ENCODE measurements at places on chromosomes 13 and 19.
A peak's percentile ranks its signal among the peaks of the same experiment; 100 is the strongest.

GRCh38 chr19:5312058-5312457 lies 28.6 kb downstream of the PTPRS start:
- no peak for DNase-seq
- H3K27me3 ChIP-seq = peaks cover 9% of the 10 kb centered on the region
- no peak overlapping the region for H3K27ac ChIP-seq
- H3K4me1 ChIP-seq = no peaks in the 10 kb centered on the region
- H3K4me3 ChIP-seq = no peak overlapping the region

DNA sequence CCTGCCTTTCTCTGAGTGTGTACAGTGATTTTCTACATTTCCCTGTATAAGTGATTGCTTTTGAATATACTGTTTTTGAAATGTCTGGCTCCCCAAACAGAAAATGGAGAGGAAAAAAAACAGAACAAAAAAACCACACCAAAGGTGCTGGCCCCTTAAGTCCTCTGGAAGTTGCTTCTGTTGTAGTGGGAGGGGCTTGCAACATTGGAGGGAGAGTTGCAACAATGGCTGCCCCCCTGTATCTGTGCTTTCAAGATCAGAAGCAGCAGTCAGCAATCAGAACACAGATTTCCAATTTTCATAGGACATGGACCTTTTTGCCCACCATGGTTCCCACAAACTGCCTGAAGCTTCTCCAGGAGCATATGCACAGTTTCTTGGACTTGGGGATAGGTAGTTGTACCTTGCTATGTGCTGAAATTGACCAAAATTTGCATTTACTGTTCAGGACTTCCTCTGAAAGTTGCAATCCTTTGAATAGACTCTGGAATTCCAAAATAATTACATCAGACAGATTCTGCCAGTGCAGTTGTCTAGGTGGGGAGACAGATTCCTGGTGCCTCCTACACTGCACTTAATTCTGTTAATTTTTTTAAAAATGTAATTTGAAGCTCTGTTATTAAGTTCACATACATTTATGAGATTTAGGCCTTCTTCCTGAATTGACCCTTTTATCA lies 13.8 kb downstream of the BIVM start:
- no peak overlapping the region for H3K27ac ChIP-seq
- H3K36me3 ChIP-seq = peaks cover 19% of the 10 kb centered on the region
- no peaks in the 10 kb centered on the region for H3K27me3 ChIP-seq

- H3K36me3 ChIP-seq = peaks cover 60% of the 10 kb centered on the region
- peaks cover 3% of the 10 kb centered on the region for H3K4me1 ChIP-seq
- DNase-seq = no peak
- H3K27me3 ChIP-seq = no peaks in the 10 kb centered on the region
- no peak overlapping the region for H3K27ac ChIP-seq
Measured at GRCh38 chr13:102651392-102651791, 43.5 kb downstream of the METTL21C start.

DNA sequence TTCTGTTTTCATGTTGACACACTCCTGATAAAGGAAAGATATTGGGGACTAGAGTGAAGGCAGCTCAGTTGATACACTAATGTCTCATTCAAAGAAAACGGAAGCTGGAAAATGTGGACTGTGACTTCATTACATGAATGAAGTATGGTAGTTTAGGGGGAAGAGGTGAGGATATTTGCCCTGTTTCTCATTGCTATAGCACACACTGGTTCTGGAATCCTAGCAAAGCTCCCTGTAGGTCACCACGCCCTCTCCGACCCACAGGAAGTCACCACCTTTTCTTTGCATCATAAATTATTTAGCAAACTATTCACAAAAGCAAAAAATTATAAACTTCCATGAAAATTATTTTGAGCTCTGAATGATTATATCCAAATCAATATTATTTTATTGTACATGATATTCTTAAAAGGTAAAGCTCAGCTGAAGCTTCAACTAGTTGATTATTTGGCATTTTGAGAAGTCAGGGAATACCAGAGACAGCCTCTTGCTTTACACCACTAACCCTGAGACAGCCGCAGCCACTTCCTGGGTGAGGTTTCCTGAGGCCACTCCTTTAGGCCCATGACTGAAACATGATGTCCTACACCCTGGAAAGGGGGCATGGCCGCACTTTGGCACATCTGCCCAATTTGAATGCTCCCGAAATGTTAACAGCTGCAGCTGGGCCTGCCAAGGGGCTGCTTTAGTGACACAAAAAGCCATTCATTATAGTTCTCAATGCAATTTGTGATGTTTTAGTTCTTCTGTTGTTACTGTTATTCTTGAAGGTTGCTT lies 50.0 kb upstream of the WDFY2 start:
- DNase-seq = peak; percentile 28
- peaks cover 4% of the 10 kb centered on the region for H3K36me3 ChIP-seq
- peak overlapping the region; percentile 70 for H3K4me3 ChIP-seq
- no peaks in the 10 kb centered on the region for H3K27me3 ChIP-seq

DNA sequence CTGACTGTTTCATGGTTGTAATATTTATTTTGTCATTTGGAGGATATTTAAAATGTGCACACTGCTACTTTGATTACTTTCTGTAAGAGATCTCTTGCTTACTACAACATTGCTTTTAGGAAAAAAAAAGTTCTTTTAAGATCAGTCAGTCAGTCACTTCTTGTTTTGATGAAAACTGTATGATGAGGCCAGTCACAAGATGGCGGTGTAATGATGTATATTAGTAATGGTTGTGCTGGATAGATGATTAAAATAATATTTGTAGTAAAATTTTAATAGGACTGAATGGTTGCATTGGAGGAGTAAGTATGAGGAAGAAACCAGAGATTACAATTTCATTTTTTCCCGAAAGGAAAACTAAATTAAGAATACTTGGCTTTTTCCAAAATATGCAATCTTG lies 2411.1 kb downstream of the PCDH9 start:
- no peak overlapping the region for H3K4me3 ChIP-seq
- no peaks in the 10 kb centered on the region for H3K36me3 ChIP-seq
- DNase-seq = no peak
- H3K4me1 ChIP-seq = no peaks in the 10 kb centered on the region
- no peaks in the 10 kb centered on the region for H3K27me3 ChIP-seq

GRCh38 chr19:14097532-14098151 lies 7.1 kb upstream of the SAMD1 start:
- no peak for DNase-seq
- H3K36me3 ChIP-seq = peaks cover 28% of the 10 kb centered on the region
- H3K4me3 ChIP-seq = no peak overlapping the region
- H3K27ac ChIP-seq = no peak overlapping the region
- no peaks in the 10 kb centered on the region for H3K4me1 ChIP-seq

GRCh38 chr13:67520886-67521285 lies 290.8 kb upstream of the PCDH9 start:
- H3K27me3 ChIP-seq = no peaks in the 10 kb centered on the region
- H3K27ac ChIP-seq = no peak overlapping the region
- no peaks in the 10 kb centered on the region for H3K36me3 ChIP-seq
- DNase-seq = no peak
- H3K4me1 ChIP-seq = no peaks in the 10 kb centered on the region
- no peak overlapping the region for H3K4me3 ChIP-seq

DNA sequence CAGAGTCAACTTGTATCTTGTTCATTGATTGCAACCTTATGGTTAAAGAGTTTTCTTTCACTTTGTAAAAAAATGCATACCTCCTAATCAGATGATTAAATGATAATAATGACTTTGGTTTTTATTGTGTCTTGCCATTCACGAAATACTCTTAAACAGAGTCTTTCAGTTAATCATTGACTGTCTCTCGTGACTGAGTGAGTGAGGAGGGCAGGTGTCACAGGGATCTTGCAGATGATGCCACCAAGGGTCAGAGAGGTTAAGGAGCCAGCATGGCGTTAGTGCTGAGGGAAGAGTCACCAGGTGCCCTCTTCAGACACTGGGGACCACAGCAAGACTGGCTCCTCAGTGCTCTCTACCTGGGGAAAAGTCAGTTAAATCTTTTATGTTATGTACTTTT lies 8.0 kb downstream of the GPATCH1 start:
- H3K27me3 ChIP-seq = no peaks in the 10 kb centered on the region
- no peak overlapping the region for H3K27ac ChIP-seq
- no peak for DNase-seq
- H3K4me1 ChIP-seq = no peaks in the 10 kb centered on the region

GRCh38 chr13:52677823-52678222 lies 25.2 kb downstream of the SUGT1 start:
- peaks cover 5% of the 10 kb centered on the region for H3K4me1 ChIP-seq
- no peak overlapping the region for H3K27ac ChIP-seq
- DNase-seq = no peak
- H3K27me3 ChIP-seq = no peaks in the 10 kb centered on the region
- no peak overlapping the region for H3K4me3 ChIP-seq

DNA sequence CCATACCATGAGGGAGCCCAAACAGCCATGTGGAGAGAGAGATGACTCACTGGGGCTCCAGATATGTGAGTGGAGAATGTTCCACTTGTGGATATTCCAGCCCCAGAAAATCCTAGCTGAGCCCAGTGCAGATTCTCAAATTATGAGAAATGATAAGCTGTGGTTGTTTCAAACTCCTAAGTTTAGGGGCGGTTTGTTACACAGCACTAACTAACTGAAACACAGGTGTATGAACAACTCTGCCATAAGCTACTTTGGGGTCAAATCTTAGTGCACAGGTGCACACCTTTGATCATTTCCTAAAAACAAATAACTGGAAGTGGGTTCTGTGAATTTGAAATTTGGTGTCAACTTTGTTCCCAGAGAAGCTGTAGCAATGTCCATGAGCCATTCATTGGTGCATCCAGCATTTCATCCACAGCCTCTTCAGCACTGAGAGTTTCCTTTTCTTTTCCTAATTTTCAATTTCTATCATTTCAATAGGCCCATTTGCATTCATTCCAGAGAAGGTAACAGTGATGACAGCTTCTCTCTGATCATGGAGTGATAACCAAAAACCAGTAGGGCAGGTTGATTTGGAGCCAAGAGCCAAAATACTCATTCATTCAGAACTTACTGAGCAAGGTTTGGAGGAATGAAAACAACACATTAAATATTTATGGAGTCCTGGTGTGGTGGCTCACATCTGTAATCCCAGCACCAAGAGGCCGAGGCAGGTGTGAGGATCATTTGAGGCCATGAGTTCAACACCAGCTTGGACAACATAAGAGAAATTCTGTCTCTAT lies 8.8 kb upstream of the CLPP start:
- H3K4me1 ChIP-seq = no peaks in the 10 kb centered on the region
- H3K4me3 ChIP-seq = no peak overlapping the region
- no peak for DNase-seq
- H3K27ac ChIP-seq = no peak overlapping the region
- H3K36me3 ChIP-seq = peaks cover 5% of the 10 kb centered on the region
- no peaks in the 10 kb centered on the region for H3K27me3 ChIP-seq

DNA sequence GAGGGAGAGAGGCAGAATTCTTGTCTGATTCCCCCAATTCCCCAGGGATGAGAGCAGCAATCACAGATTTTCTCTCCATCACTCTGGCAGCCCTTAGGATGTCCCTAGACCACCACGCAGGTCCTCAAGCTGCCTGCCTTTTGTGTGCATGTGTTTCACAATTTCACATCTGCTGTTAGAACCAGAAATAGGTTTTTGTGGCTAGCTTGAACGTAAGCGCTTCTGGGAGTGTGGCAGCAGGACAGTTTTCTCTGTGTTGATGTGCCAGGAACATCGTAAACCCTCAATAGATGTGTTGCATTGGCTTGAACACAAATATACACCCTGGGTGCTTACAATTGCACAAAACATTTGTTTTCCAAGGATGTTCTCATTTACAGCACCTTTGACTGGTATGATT lies 78.8 kb upstream of the TMTC4 start:
- H3K36me3 ChIP-seq = no peaks in the 10 kb centered on the region
- peaks cover 11% of the 10 kb centered on the region for H3K27me3 ChIP-seq
- no peak overlapping the region for H3K4me3 ChIP-seq
- H3K4me1 ChIP-seq = no peaks in the 10 kb centered on the region

- peaks cover 8% of the 10 kb centered on the region for H3K36me3 ChIP-seq
- peaks cover 3% of the 10 kb centered on the region for H3K4me1 ChIP-seq
- H3K27me3 ChIP-seq = no peaks in the 10 kb centered on the region
- no peak overlapping the region for H3K4me3 ChIP-seq
- H3K27ac ChIP-seq = no peak overlapping the region
Measured at GRCh38 chr19:5091018-5091683, 122.2 kb downstream of the KDM4B start.

GRCh38 chr13:37001921-37002250 lies 1.3 kb downstream of the EXOSC8 start:
- H3K27me3 ChIP-seq = no peaks in the 10 kb centered on the region
- H3K4me1 ChIP-seq = peaks cover 25% of the 10 kb centered on the region
- H3K27ac ChIP-seq = peak overlapping the region; percentile 100
- H3K4me3 ChIP-seq = peak overlapping the region; percentile 99
- DNase-seq = no peak

DNA sequence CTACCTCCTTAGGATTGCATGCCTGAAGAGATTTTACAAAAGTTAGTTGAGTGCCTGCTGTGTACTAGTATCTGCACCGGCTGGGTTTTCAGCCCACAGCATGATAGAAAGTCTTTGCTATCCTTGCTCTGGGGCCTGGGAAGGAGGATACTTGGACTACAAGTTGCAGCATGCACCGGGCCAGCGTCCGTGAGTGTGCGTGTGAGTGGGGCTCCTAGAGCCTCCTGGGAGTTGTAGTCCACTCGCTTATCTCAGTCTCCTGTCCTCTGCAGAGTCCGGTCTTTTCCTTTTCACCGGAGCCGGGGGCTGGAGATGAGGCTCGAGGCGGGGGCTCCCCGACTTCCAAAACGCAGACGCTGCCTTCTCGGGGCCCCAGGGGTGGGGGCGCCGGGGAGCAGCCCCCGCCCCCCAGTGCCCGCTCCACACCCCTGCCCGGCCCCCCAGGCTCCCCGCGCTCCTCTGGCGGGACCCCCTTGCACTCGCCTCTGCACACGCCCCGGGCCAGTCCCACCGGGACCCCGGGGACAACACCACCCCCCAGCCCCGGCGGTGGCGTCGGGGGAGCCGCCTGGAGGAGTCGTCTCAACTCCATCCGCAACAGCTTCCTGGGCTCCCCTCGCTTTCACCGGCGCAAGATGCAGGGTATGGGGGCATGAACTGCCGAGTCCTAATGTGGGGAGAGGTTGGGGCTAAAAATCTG lies 20.6 kb downstream of the BRSK1 start:
- peaks cover 21% of the 10 kb centered on the region for H3K4me1 ChIP-seq
- no peak for DNase-seq
- H3K27me3 ChIP-seq = no peaks in the 10 kb centered on the region
- no peak overlapping the region for H3K27ac ChIP-seq
- peaks cover 16% of the 10 kb centered on the region for H3K36me3 ChIP-seq

DNA sequence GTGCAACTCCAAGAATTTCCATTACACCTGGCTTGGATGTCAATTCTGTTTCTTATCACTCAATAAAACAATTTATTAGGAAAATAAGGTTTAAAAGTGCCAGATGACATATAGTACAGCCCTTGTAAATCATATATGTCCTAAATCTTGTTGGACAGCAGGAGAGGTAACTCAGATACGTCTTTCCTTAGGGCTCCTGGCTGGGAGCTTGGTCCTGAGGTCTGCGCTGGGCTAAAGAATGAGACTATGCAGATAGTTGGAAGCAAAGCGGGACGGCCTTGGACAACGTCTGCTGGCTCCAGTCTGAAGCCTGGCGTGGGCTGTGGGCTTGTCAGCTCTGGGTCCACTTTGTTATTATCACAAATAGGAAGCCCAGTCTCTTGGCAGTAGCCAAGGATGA lies 377.0 kb downstream of the DLEU7 start:
- DNase-seq = no peak
- no peak overlapping the region for H3K27ac ChIP-seq
- peaks cover 4% of the 10 kb centered on the region for H3K4me1 ChIP-seq
- no peak overlapping the region for H3K4me3 ChIP-seq
- H3K27me3 ChIP-seq = no peaks in the 10 kb centered on the region

All from effector memory CD8-positive, alpha-beta T cell (primary cell).